ENCODE measurements at places on chromosomes 3 and 15.
A peak's percentile ranks its signal among the peaks of the same experiment; 100 is the strongest.

DNA sequence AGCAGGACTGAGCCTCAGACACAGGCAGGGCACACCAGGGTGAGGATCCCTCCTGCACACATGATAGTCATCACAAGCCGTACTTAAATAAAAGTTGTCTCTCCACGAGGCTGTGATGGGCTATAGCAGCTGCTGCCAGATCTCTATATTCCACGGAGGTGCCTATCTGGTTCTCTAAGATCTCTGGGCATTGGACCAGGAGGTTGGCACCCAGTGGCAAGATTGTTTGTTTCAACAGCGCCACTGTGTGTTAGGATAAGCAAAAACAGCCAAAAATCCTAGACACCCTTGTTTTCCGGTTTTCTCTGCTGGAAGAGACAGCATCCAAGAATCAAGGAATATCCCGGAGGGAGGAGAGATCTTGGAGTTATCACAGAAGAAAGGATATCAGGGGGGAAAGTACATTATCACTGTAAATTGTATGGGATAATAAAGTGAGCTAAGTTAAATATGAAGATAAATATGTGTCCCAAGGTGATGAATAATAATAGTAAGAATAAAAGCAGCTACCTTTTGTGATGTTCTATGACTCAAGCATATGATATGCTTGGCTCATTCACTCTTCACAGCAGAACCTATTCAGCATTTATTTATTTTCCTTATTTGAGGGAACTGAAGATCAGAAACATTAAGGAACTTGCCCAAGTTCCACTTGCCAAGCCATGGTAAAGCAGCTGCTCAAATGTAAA lies 90.6 kb upstream of the AKAP13 start:
- H3K4me1 ChIP-seq = peaks cover 5% of the 10 kb centered on the region
- H3K27me3 ChIP-seq = peaks cover 11% of the 10 kb centered on the region
- no peak overlapping the region for H3K4me3 ChIP-seq
- no peaks in the 10 kb centered on the region for H3K36me3 ChIP-seq
- no peak overlapping the region for H3K27ac ChIP-seq

DNA sequence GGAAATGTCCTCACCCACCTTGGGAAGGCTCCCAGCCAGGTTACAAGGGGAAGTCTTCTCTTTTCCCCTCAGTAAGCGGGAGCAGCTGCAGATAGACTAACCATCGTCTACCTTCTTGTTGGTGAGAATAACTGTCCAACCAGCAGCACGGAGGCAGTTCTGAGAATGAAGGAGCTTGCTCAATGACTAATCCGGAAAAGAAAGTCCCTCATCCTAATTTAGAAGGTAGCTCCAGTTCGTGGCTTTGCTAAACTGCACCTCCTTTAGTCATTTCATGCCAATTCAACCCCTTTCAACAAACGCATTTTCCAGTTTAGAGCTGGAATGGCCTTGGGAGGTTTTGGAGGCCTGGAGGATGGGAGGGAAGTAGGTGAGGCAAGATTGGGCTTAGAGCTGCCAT lies 527.4 kb upstream of the PROK2 start:
- no peaks in the 10 kb centered on the region for H3K27me3 ChIP-seq
- ATAC-seq = no peak
- no peak overlapping the region for H3K27ac ChIP-seq
- H3K4me3 ChIP-seq = no peak overlapping the region
- H3K4me1 ChIP-seq = no peaks in the 10 kb centered on the region

DNA sequence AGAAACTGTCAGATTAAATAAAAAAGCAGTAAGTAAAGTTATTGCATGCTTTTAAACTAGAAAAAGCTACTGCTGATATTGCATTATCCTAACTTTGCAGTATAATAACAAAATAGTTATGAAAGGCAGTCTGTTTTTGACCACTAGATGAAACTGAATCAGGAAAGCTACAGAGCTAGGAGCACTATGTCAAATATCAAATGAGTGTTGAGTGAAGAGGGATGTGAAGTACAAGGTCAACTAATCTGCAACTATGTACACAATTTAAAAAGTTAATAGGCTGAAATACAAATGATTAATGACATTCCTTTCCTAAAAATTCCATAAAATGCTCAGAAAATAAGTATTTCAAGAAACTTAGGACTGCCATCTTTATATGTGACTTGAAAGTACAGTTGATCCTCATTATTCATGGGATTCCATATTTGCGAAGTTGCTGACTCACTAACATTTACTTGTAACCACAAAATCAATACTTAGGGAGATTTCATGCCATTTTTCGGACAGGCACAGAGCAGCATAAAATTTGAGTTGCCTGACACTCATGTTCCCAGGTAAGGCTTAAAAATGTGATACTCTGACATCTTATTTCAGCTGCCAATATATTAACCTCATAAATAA lies 34.5 kb downstream of the SLC4A7 start:
- H3K4me1 ChIP-seq = no peaks in the 10 kb centered on the region
- H3K36me3 ChIP-seq = no peaks in the 10 kb centered on the region
- no peak overlapping the region for H3K27ac ChIP-seq
- no peak overlapping the region for H3K4me3 ChIP-seq
- no peak for ATAC-seq

GRCh38 chr3:127454051-127454450 lies 136.5 kb downstream of the TPRA1 start:
- no peaks in the 10 kb centered on the region for H3K36me3 ChIP-seq
- H3K4me1 ChIP-seq = peaks cover 26% of the 10 kb centered on the region
- no peak overlapping the region for H3K4me3 ChIP-seq
- peaks cover 92% of the 10 kb centered on the region for H3K27me3 ChIP-seq

GRCh38 chr3:9398700-9399336 lies 1.4 kb downstream of the SETD5 start:
- no peak for ATAC-seq
- H3K36me3 ChIP-seq = no peaks in the 10 kb centered on the region
- peak overlapping the region; percentile 98 for H3K27ac ChIP-seq
- peak overlapping the region; percentile 96 for H3K4me3 ChIP-seq

DNA sequence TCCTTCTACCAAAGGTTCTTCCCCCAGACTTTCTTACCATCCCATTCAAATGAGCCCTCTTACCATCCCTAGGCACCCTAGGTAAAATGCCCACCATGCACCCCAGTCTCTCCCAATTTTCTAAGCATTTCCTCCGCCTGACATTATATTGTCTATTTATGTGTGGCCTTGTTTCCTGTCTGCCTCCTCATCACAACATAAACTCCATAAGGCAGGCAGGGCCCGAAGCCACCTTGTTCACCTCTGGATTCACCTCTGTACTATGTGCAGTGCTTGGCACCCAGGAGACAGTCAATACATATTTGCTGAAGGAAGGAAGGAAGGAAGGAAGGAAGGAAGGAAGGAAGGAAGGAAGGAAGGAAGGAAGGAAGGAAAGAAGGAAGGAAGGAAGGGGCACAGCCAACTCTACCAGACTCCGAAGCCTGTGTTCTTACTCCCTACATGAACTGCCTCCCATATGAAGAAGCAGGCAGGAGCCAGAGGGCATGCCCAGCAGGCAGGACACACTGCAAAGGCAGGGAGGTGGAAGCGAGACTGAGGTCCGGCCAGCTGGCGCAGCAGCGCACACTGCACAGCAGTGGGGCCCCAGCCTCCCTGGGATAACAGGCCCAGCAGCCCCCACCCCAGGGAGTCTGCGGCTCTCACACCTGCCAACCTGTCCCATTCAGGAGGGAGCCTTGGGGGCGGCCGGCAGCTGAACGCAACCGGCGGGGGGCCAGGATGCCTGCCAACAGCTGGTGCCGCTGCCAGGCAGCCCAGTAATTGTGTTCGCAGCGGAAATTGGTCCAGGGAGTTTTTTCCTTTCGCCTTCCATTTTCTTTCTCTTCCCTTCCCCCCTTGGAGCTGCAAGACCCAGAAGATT lies 106.0 kb upstream of the LINGO1 start:
- H3K4me1 ChIP-seq = no peaks in the 10 kb centered on the region
- no peaks in the 10 kb centered on the region for H3K36me3 ChIP-seq
- H3K27ac ChIP-seq = no peak overlapping the region

GRCh38 chr15:80424381-80424780 lies 20.2 kb downstream of the ARNT2 start:
- H3K27ac ChIP-seq = no peak overlapping the region
- H3K4me1 ChIP-seq = no peaks in the 10 kb centered on the region
- no peaks in the 10 kb centered on the region for H3K36me3 ChIP-seq
- no peak overlapping the region for H3K4me3 ChIP-seq
- no peaks in the 10 kb centered on the region for H3K27me3 ChIP-seq

Measured in gastroesophageal sphincter (tissue), 4 donors.